ENCODE measurements at places on chromosomes 13 and 19. TPM values are rescaled to one million over a fixed set of nuclear protein-coding genes. Genes with fewer than 3 reads are reported as not detected.

DNA sequence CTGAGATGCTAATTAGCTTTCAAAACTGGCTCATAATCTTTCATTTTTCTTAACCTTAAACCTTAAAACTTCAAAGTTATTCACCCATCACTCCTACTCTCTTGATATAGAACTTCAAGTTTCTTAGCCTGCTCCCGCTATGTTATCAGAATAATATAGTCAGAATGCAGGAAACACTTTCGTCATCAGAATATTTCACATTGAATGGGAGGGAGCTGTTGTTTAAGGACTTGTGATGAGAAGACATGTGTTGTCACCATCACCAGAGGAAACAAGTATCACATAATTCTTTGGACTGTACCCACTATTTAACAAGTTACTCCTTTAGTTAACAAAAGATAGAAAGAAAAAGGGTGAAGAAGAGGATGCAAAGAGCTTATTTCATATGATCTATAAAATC lies 65.0 kb upstream of the FNDC3A start:
- DNase-seq, result peak; percentile 16

GRCh38 chr19:30222992-30223865 lies 149.0 kb upstream of the ZNF536 start:
- peak; percentile 45 for DNase-seq

- peak; percentile 41 for DNase-seq
Observed at GRCh38 chr19:47190167-47190727, 40.8 kb downstream of the BBC3 start.

DNA sequence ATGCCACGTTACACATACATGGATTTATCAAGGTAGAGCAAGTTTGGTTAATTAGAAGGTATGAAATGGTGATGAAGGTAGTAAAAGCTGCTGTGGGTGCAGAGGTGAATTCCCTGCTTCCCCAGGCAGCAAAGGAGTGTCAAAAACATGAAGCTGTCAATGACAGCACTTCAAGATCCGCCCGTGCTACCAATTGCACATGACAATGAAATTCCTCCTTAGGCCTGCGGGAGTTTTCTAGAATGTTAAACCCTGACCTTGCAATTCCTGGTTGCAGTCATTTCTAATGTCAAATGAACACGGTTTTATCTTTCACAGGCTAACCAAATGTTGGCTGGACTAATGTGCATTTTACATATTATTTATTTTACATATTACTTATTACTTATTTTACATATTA lies 67.7 kb upstream of the LSM14A start:
- no peak for DNase-seq

- DNase-seq, result no peak
Observed at GRCh38 chr19:31534786-31535657, 185.8 kb upstream of the TSHZ3 start.

DNA sequence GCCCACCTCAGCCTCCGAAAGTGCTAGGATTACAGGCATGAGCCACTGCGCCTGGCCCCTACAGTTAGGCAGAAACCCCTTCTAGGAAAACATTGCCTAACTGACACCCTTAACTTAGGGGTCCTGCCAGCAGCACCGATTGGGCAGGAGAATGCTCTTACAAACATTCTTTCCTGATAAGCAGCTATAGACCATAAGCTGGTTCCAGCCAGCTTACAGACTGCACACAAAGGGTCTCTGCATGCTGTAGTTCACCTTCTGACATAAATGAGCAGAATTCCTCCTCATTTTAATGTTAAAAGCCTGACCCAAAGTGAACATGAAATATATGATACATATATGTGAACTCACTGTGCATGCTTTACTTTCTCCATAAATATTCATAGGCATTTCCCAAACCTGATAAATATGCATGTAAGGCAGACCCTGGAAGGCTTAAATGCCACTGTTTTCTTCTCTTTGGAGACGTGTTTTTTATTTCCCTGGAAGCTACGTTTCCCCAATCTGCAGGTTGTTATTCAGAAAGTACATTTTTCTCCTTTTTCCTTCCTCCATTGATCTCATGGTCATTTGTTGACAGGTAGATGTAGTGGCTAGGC lies 48.5 kb upstream of the KL start:
- peak; percentile 18 for DNase-seq

GRCh38 chr13:67509018-67509417 lies 278.9 kb upstream of the PCDH9 start:
- DNase-seq, result no peak

GRCh38 chr13:69654392-69654791 lies 453.2 kb upstream of the ATXN8OS start:
- DNase-seq, result no peak

GRCh38 chr13:27968316-27969081 lies 616 bp downstream of the CDX2 start:
- no peak for DNase-seq

DNA sequence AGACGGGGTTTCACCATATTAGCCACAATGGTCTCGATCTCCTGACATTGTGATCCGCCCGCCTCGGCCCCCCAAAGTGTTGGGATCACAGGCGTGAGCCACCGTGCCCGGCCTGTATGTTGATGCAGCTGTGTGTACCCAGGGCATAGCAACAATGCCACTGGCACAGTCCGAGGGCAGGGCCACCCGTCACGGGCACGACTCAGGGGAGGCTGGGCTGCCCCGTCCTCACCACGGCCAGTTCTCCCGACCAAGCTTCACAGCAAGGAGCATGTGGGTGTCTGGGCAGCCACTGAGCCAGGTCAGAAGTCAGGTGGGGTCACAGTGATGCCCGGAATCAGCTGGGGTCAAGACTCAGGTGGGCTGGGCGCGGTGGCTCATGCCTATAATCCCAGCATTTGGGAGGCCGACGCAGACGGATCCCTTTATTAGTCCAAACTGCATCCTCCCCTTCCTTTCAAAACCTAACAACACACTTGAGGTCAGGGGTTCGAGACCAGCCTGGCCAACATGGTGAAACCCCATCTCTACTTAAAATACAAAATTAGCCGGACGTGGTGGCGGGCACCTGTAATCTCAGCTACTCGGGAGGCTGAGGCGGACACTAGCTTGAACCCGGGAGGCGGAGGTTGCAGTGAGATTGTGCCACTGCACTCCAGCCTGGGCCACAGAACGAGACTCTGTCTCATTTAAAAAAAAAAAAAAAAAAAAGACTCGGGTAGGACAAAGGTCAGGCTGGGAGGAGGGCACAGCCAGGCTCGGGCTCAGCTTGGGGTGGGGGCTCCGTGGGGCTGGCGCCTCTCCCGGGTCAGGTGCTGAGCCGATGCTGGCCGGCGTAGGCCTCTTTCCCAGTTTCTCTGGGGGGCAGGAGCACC lies 1.2 kb upstream of the CDC34 start:
- DNase-seq, result no peak

DNA sequence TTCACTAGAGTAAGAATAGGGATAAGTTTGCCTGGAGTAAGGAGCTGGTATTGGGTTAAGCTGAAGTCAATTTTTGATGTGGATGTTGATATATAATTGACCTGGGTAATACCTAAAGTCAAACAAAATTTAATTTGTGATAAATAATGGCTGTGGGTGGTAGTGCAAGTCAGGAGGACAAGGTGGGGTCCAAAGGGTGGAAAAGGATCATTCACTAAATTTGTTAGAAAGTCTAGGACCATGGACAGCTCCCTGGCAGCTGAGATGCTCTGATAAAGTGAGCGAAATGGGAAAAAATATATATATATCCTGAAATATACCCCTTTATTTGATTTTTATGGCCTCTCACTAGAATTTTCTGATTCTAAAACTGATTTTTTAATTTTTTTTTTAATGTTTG lies 463.5 kb downstream of the GPC6 start:
- DNase-seq, result peak; percentile 75

- peak; percentile 5 for DNase-seq
Observed at GRCh38 chr13:67330149-67330548, 100.0 kb upstream of the PCDH9 start.

- DNase-seq, result no peak
Observed at GRCh38 chr13:101567841-101568240, 115.4 kb downstream of the ITGBL1 start.

- no peak for DNase-seq
Observed at GRCh38 chr13:70080012-70080411, 27.6 kb upstream of the ATXN8OS start.

DNA sequence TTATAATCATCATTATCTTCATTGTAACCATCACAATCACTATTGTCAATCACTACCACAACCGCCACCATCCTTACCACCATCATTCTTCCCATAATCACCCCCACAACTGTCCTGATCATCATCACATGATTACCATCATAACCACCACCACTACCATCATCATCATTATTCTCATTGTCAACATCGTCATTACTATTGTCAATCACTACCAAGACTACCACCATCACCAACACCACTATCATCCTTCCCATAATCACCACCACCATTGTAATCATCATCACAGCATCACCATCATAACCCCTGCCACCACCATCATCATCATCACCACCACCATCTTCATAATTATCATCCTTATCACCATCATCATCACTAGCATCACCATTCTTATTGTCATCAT lies 55.2 kb downstream of the MBD3L1 start:
- no peak for DNase-seq

- DNase-seq, result no peak
Observed at GRCh38 chr19:14694641-14695266, 4.9 kb downstream of the ZNF333 start.

GRCh38 chr13:77696006-77696878 lies 1.2 kb upstream of the SLAIN1 start:
- DNase-seq, result peak; percentile 15

DNA sequence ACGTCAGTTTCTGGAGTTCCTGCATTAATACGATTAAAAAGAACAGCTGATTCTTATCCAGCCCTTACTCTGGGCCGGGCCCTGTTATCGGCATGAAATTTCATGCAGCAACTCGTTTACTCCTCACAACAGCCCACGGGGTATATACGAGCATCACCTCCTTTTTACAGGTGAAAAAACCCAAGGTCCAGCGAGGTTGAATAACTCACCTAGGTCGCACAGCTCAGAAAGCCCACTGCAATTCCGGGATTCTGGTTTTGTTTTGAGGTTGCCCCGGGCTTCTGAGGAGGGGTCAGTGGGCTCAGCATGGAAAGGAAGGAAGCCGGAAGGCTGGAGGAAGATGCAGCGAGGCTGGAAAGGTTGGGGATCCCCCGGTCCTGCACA lies 577 bp upstream of the ACP7 start:
- DNase-seq, result no peak

DNA sequence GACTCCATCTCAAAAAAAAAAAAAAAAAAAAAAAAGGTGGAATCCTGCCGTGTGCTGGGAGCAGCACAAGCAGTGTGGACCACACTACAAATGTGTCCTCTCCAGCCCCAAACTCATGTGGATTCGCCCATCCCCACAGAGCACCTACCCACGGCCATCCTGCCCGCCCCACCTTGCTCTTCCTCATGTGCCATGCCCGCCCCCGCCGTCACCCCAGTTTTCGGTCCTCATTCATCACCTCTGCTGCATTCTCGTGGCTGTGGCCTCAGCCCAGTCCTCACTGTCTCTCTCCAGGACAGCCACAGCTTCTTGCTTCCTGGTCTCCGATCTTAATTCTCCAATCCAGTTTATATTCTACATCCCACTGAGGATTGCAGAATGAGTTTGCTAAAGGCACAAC lies 80.0 kb upstream of the TM9SF2 start:
- no peak for DNase-seq

DNA sequence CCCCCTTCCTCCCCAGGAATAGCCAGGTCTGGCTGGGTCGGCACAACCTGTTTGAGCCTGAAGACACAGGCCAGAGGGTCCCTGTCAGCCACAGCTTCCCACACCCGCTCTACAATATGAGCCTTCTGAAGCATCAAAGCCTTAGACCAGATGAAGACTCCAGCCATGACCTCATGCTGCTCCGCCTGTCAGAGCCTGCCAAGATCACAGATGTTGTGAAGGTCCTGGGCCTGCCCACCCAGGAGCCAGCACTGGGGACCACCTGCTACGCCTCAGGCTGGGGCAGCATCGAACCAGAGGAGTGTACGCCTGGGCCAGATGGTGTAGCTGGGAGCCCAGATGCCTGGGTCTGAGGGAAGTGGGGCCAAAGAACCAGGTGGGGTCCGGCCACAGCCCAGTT lies 3.2 kb downstream of the KLK2 start:
- DNase-seq, result no peak

GRCh38 chr13:106507560-106508274 lies 27.7 kb downstream of the EFNB2 start:
- DNase-seq, result no peak

DNA sequence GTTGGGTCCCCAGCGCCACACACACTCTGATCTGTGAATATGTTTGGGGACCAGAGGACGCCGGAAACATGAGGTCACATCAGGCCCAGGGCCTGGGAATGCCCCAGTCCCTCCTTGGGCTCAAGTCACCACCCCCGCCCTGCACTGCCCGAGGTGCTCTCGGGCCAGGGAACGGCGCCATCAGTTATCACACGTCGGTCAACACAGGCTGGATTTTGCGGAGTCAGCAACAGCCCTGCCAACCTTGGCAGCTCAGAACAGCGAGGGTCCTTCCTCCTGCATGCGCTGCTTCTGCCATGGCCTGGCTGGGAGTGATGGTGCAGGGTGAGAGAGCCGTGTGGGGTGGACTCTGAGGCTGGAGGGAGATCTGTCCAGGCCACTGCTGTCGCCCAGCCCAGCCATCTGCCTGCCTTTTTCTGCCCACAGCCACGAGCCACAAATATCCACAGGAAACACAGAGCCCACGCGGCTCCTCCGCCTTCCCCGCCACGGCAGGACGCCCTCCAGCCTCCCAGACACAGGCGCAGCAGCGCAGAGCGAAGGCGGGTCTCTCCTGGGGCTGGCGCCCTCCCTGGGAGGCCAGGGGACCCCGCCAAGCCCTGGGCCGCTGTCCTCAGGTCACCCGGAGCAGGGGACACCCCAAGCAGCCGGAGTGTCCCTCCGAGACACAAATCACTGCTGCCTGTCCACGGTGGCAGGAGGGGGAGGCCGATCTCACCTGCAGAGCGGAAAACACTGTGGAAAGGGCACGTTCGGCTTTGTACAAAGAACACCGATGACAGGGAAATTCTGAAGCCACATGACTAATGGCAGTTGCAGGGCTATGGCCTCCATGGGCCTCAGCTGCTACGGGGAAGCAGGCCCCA lies 31.6 kb upstream of the CACTIN start:
- no peak for DNase-seq

Gene DPY19L3
- total RNA-seq, result 64.3 TPM

Gene ZNF582
- 10.1 TPM for total RNA-seq

Gene LENG9
- 6.3 TPM for total RNA-seq

Gene SPACA4
- total RNA-seq, result not detected

Gene SH2D3A
- total RNA-seq, result 1.6 TPM

Gene ZNF44
- 8.2 TPM for total RNA-seq

Gene COX7A1
- total RNA-seq, result 1.2 TPM

Gene ZNF787
- total RNA-seq, result 43.0 TPM

Gene ZNF729
- not detected for total RNA-seq

Gene PTPRH
- total RNA-seq, result 6.9 TPM

Gene APLP1
- total RNA-seq, result 134 TPM
